ENCODE measurements at places on chromosomes 1 and 21.

GRCh38 chr1:219422811-219423598 lies 189.9 kb downstream of the ZC3H11B start:
- peak; percentile 29 for DNase-seq

DNA sequence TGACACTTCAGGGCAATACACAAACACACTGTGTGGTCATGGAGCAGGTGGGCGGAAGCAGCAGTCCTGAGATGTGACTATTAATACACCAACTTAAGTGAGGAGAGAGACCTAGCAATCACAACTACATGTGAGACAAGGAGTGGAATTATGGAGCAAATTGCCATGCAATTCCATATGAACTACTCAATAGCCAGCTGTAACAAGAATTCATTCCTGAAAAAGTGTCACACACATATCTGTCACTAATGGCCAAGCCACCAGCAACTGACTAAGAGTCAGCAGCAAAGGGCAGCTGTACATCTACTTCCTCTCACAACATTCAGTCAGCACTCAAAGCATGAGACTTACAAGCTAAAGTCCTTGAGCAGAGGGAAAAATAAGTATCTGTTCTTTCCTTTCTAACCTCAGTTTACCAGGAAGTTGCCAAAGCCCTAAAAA lies 46.2 kb downstream of the GPR3 start:
- DNase-seq = no peak

DNA sequence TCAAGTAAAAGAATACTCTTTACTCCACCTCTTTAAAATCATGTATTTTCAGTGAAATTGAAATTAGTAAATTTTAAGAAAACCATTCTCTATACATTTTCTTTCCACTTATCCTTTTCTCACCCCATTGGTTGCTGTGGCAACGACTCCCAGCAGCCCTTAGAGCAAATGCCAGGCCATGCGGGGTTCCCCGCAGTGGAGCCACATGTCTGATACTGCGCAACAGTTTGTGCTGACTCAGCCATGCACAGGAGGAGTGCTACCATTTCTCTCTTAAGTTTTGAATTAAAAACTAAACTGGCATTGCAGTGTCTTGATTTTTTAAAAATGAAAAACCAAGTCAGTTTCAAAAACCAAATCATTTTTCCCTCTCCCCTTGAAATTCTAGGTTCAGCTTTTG lies 214.1 kb upstream of the L1TD1 start:
- DNase-seq = no peak

DNA sequence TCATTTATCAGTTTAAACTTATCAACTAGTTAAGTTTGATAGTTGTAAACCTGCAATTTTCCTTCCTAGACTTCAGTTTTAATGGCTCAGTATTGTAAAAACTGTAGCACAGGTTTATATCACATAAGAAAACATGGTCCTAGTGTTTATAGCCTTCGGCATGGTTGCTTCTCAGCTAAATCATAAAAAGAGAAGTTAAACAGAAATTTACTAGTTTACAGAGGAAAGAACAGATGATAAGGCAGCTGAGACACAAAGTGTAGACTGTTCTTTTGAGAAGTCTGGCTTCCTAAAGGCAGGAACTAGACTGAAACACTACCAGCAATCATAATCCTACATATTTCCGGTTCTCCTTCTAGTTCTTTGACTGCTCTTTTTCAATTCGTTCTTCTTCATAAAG lies 39.8 kb downstream of the WNT2B start:
- DNase-seq = no peak

GRCh38 chr1:182453631-182454030 lies 3.7 kb downstream of the RGSL1 start:
- DNase-seq = no peak

- no peak for DNase-seq
Measured at GRCh38 chr1:2103266-2103900, 53.2 kb downstream of the PRKCZ start.

DNA sequence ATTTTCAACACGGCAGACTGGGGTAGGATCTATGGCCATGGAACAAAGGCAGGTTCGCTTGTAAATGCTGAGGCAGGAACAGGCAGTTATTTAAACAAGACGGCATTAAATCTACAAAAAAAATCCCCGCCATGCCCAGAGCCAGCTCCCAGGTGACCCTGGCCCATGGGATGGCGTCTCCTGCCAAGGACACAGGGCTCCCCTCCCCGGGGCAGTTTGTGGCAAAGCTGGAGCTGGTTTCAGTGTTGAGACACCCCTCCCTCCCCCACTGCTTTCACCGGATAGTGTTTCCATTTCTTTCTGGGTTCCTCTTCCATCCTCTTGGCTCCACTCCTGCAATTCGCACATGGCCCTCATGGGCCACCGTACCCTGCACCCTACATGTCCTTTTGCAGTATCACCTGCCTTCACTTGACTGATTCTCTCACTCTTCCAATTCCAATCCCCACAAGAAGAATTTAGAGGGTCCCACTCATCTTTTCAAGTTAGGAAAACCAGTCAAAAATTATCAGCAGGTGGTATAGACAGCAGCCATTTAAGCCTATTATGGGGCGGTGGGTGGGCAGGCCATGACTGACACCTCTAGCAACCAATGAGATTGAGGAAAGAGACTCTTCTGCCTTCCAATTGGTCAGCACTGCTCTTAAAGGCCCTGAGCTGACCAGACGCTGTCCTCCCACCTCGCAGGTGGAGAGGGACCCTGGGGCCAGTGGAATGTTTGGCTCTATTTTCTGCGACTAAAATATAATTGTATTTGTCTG lies 52.0 kb downstream of the OLIG1 start:
- DNase-seq = no peak

GRCh38 chr1:12472798-12473551 lies 145.0 kb downstream of the DHRS3 start:
- DNase-seq = no peak

- no peak for DNase-seq
Measured at GRCh38 chr1:184143449-184143848, 91.9 kb downstream of the TSEN15 start.

- DNase-seq = peak; percentile 35
Measured at GRCh38 chr1:234735476-234735875, 125.5 kb upstream of the IRF2BP2 start.

- no peak for DNase-seq
Measured at GRCh38 chr1:218444588-218444987, 99.5 kb downstream of the TGFB2 start.

- peak; percentile 51 for DNase-seq
Measured at GRCh38 chr1:230326971-230327891, 98.9 kb downstream of the PGBD5 start.

DNA sequence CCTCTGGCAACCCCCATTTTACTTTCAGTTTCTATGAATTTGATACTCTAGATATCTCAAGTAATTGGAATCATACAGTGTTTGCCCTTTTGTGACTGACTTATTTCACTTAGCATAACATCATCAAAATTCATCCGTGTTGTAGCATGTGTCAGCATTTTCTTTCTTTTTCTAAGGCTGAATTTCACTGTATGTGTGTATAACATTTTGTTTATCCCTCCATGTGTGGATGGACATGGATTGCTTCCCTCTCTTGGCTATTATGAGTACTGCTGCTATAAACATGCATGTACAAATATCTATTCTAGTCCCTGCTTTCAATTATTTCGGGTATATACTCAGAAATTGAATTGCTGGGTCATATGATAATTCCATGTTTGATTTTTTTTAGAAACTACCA lies 97.3 kb downstream of the MAP3K21 start:
- no peak for DNase-seq

DNA sequence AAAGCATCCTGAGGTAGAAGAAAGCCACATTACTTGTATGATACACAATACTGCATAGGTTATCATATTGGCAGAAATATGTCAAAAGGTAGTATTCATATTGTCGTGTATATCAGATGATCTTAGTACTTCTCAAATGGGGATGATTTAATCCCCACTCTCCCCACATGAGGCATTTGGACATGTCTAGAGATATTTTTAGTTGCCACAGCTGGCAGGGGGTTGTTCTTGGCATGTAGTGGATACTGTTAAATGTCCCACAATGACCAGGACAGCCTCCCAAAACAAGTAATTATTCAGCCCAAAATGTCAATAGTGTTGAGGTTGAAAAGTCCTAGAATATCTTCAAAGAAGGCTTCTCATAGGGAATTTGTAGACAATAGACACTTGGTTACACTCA lies 162.8 kb downstream of the NEGR1 start:
- DNase-seq = no peak

GRCh38 chr1:191590578-191590977 lies 567.7 kb upstream of the RGS18 start:
- no peak for DNase-seq

GRCh38 chr21:41108668-41109585 lies 59.0 kb upstream of the BACE2 start:
- DNase-seq = no peak

- DNase-seq = peak; percentile 44
Measured at GRCh38 chr1:151292207-151293030, 10.3 kb downstream of the ZNF687 start.

DNA sequence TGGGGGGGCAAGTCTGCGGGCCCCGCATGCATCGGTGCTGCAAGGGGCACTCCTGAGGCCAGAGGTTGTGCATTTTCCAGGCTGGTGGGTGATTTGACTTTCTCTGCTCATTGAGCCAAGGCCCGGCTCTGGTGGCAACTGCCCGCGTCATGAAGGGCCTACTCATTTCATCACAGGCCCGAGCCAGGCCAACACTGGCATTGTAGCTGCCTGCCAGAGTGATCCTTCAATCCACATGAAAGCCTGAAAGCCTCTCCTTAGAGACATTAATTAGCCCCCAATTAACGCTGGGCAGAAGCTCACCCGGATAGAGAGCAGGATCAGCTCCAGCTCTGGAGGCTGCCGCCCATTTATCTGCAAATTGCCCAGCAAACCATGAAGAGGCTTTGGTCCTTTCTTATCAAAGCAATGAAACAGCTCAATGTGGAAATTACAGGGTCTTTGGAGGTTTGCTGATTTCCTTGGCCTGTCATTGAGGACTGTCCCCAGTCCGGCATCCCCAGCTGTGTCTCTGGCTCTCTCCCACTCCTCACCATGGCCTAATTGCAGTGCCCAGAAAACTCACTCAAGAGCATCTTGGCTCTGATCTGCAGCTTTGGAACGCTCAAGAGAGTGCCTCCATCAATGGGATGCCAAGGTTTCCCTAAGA lies 50.4 kb upstream of the STUM start:
- DNase-seq = no peak

GRCh38 chr1:51295926-51296325 lies 34.4 kb downstream of the TTC39A start:
- no peak for DNase-seq

DNA sequence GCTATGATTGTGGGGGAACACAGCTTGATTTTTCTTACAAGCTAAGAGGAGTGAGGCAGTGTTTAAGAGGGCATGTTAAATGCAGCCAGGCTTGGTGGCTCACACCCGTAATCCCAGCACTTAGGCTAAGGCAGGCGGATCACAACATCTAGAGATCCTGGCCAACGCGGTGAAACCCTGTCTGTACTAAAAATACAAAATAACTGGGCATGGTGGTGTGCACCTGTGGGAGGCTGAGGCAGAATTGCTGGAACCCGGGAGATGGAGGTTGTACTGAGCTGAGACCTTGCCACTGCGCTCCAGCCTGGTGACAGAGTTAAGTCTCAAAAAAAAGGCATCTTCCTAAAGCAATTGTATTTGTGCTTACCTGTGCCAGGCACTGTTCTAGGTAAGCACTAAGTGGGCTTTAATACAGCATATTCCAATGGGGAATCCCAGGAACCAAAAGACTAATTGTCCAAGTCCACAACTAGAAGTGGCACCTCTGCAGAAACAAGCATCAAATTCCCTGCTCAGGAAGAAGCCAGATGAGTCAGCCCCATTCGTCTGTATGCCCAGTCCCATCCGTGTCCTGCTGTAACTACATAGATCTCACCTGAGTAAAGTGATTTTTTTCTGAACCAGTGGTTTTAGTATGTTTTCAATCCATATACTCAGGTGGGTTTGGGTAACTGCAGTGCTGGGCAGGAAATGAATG lies 4.6 kb downstream of the RCC1 start:
- no peak for DNase-seq

DNA sequence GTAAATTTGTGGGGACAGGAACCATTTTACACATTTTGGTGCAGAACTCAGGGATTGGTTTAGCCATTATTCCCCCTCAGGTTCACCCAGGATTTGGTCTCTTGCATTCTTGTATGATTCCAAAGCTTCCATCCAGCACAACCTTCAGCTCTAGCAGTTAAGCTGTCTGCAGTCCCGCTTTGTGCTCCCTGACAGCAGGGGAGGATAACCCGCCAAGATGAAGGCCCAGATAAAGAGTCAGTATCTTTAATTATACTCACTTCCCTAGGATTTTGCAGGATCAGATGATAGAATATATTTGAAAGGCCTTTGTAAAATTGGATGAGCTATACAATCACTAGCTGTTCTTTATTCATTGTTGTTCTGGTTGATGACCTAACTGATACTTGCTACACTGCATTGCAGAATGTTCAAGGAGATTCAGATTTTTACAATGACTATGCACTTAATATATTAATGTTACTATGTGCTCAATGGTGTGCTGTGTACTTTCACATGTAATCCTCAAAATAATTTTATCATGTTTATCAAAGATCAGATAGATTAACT lies 49.8 kb downstream of the SLC16A1 start:
- no peak for DNase-seq

DNA sequence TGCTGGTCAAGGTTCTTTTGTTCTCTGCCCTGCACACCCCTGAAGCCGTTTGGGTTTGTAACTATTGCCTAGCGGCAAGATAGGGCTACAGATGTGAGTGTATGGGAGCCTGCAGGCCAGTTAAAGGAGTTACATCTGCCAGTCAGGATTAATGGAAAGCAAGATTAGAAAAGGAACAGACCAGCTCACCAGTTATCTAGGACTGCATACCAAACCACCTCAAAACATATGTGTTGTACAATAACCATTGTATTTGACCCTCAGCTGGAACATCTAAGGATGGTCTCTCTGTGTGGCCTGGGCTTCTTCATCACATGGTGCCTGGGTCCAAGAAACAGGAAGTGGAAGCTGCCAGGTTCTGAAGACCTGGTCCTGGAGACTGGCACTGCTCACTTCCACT lies 52.5 kb upstream of the FBXO28 start:
- no peak for DNase-seq

GRCh38 chr1:109441069-109441468 lies 14.8 kb upstream of the PSMA5 start:
- DNase-seq = no peak

GRCh38 chr1:162878000-162878596 lies 17.1 kb upstream of the CCDC190 start:
- peak; percentile 43 for DNase-seq

DNA sequence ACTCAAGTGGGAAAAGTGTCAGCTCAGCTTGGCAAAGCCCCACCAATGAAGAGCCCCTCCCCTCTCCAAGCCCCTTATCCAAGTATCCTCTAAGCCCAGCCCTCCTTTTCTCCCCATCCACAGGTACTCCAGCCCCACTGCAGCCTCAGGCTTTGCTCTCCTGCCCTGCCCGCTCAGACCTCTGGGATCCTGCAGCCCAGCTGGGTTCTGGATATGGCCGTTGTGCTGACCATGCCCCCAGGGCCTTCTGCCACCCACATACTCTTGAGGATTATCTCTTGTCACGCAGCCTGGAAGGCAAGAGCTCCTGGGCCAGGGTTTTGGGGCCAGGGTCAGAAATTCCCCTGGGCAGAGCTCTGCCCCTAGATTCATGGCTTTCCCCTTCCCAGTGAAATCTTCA lies 4.7 kb downstream of the SHISA4 start:
- no peak for DNase-seq
